Left cardiac atrium (tissue), 4 donors: ENCODE measurements at places on chromosomes 1 and 21. TPM values are rescaled to one million over a fixed set of nuclear protein-coding genes. Genes with fewer than 3 reads are reported as not detected.

Gene FALEC
- total RNA-seq = not detected

Gene CHODL
- 0.16 TPM for total RNA-seq

Gene TINAGL1
- 175 TPM for total RNA-seq

Gene KIAA1614
- 9.3 TPM for total RNA-seq

Gene C4BPA
- total RNA-seq = not detected

Gene ZNF593OS
- not detected for total RNA-seq

Gene TFF2
- not detected for total RNA-seq

Gene OR2T29
- not detected for total RNA-seq

Gene TRABD2B
- total RNA-seq = 6.2 TPM

Gene PKP1
- 0.77 TPM for total RNA-seq

Gene ARHGEF10L
- 44.9 TPM for total RNA-seq

Gene CFAP141
- total RNA-seq = not detected

Gene NGF
- total RNA-seq = 4.4 TPM

Gene KANK4
- total RNA-seq = 1.4 TPM

Gene CELA3B
- total RNA-seq = not detected

Gene SPATA17
- total RNA-seq = 1.8 TPM

Gene TDRD10
- total RNA-seq = 3.6 TPM

Gene ZBTB7B
- total RNA-seq = 49.6 TPM

Gene POMGNT1
- total RNA-seq = 106 TPM

Gene ADPRS
- 17.6 TPM for total RNA-seq

Gene PGLYRP4
- total RNA-seq = not detected

Gene KRTAP11-1
- total RNA-seq = not detected

Gene VSIG8
- total RNA-seq = not detected

Gene RNU1-2
- 15,401 TPM for total RNA-seq

Gene GJA8
- not detected for total RNA-seq

Gene NFASC
- total RNA-seq = 57.7 TPM
